ENCODE measurements at places on chromosomes 3 and 15. TPM values are rescaled to one million over a fixed set of nuclear protein-coding genes. Genes with fewer than 3 reads are reported as not detected.
A peak's percentile ranks its signal among the peaks of the same experiment; 100 is the strongest.

- no peak for DNase-seq
These were observed 32.0 kb downstream of the TRPM1 start for GRCh38 chr15:31069360-31070000.

GRCh38 chr3:47803480-47804025, 615 bp downstream of the DHX30 start:
- DNase-seq: no peak

- DNase-seq: no peak
These were observed 271.4 kb upstream of the RORA start for GRCh38 chr15:61500523-61500922.

DNA sequence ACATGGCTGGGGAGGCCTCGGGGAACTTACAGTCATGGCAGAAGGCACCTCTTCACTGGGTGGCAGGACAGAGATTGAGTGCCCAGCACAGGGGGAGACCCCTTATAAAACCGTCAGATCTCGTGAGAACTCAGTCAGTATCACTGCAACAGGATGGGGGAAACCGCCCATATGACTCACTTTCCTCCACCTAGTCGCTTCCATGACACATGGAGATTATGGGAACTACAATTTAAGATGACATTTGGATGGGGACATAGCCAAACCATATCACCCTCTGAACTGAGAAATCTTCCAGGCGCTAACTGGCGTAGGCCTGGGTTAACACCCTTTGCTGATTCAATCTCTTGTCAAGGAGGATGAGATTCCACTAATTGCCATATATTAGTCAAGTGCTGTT, 392.3 kb downstream of the FEZF2 start:
- DNase-seq: no peak

- DNase-seq: no peak
These were observed 126.6 kb upstream of the ADAMTS9 start for GRCh38 chr3:64814351-64814750.

GRCh38 chr15:77352887-77353286, 67.0 kb downstream of the PEAK1 start:
- no peak for DNase-seq

DNA sequence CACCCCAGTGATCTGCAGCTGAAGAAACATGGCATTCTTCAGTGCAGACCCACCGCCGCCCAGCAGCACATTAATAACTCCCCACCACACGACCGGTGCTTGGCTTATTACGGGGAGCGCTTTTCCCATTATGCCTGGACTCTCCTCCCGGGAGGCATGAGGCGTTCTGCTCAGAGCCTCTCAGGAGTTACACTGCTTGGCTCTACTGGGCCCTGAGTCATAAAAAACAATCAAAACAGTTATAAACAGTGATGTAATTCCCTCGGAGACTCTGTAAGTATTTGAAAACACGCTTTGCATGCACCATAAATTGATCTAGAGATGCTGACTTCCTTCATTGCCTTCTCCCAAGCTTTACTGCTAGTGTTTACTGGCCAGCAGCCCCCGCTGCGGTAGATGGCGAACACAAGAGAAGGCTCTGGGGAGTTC, 77.1 kb upstream of the SNRPA1 start:
- no peak for DNase-seq

DNA sequence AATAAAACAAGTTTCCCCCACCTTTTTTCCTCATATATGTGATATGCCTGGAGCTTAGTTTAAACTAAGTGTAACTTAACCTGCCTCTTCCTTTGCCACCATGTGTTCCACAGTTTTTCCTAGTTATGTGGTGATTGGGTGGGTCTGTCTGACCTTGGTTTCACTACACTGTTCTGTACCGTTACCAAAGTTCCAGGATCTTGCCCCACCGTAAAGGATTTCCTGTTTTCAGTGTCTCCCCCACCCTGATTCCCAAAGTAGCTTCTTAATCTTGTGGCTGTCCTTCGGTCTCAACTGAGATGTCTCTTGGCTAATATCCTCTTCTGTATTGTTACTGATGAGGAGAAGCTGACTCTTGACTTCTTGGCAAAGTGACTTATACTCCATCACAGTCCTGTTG, 6.4 kb upstream of the MGA start:
- no peak for DNase-seq

DNA sequence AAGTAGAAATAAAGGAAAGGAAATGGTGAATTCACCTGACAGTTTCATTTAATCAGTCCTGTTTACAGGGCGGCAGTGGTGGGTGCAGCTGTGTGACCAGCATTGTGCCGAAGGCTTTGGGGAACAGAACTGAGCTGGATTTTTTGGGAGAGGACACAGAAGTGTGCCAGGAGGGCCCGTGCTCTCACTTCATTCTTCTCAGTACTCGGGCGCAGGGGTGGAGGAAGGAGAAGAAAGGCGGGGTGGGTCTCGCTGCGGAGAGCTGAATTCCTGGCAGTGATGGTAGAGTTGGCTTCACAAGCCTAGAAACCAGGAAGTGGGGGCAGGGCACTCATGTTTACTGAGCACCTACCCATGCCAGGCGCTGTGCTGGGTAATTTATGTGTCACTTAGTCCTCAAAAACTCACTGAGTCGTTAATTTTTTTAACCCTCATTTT, 64.6 kb downstream of the CRTC3 start:
- DNase-seq: peak; percentile 45

DNA sequence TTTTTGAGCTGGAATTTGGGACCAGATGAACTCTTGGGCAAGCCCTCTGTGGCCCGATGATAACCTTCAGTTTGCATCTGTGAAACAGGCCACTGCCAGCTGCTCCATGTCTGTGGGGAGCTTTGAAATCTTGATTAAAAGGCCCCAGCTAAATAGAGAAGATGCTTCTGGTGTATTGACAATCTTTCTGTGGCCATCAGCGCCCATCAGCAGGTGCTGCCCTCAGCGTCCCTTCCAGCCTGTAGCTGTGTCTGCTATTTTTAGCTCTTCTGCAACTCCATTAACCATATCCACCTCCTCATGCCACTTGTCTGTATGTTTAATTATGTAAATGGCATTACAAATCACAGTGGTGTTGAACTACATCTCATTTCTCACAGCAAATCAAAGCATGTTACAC, 54.0 kb downstream of the CHCHD6 start:
- DNase-seq: no peak

GRCh38 chr3:98730886-98731537, 32.1 kb upstream of the ST3GAL6 start:
- DNase-seq: no peak

DNA sequence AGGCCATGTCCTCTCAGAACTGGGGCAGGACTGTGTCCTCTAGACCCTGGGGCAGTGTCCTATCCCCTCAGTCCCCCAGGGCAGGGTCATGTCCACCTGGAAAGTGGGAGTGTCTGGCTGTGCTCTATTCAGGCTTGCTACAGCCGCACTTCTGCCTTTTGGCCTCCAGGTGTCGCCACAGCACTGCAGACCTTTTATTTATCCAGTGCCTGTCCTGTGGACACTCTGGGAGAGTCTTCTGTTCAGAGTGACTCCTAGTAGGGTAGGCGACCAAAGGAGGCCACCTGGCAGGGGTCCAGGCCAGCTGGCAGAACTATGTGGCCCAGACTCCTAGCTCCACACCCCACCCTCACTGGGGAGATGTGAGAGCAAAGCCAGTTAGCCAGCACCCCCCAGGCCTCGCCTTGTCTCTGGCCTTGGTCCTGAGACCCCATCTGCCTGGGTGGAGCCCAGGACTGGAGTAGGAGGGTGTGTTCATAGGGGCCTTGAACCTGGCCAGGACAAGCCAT, 3.9 kb downstream of the TMIE start:
- DNase-seq: peak; percentile 78

DNA sequence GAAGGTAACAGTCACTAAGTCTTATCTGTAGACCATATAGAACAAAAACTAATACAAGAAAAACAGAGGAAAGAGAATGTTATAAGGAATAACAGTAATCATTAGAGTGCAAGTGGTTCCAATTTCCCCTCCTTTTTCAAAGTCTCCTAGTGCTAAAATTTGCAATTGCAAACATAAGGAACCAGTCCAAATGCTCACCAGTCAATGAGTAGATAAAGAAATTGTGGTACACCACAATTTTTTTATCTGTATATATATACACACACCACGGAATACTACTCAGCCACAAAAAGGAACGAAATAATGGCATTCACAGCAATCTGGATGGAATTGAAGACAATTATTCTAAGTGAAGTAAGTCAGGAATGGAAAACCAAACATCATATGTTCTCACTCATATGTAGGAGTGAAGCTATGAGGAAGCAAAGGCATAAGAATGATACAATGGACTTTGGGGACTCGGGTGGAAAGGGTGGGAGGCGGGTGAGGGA, 38.9 kb upstream of the RSL24D1 start:
- no peak for DNase-seq

DNA sequence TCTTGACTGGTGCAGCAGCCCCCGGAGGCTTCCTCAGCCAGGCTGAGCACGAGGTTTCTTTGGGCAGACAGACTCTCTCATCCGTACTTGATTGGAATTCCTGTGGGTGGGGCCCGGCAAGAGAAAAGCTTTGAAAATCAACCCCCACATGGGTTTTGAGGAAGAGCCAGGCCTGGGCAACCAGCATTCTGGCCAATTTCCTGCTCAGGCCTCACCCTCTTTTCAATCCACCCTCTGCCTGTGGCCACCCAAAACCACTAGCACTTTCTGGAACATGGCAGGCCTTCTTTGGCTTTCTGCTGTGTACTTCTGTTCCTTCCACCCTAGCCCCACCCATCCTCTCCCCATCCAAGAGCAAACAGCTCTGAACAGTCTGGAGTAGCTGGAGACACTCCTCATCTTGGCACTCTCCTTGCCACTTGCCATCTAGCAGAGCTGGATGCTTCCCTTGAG, 5.9 kb downstream of the MYO5C start:
- peak; percentile 42 for DNase-seq

DNA sequence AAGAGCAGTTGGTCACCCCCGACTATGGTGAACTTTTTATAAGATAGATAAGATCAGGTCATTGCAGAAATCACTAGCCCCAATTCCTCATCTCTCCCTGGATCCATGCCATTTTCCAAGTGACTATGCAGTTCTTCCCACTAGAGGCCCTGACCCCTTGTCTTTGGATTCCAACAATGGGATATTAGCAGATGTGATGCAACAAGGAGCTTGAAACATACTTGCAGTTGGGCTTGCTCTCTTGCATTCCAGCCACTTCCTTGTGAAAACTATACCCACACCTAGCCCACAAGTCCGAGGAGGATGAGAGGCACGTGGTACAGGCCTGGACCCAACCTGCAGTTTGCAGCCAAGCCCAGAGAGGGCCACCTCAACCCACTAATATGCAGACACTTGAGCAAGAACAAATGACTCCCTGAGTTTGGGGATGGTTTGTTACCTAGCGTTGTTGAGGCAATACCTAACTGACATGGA, 60.6 kb downstream of the SUCLG2 start:
- peak; percentile 43 for DNase-seq

- no peak for DNase-seq
These were observed 56.1 kb upstream of the MCF2L2 start for GRCh38 chr3:183484431-183485075.

GRCh38 chr15:83164111-83164770, 43.4 kb downstream of the HDGFL3 start:
- no peak for DNase-seq

- DNase-seq: peak; percentile 91
These were observed 86.2 kb upstream of the PIAS1 start for GRCh38 chr15:67967871-67968431.

DNA sequence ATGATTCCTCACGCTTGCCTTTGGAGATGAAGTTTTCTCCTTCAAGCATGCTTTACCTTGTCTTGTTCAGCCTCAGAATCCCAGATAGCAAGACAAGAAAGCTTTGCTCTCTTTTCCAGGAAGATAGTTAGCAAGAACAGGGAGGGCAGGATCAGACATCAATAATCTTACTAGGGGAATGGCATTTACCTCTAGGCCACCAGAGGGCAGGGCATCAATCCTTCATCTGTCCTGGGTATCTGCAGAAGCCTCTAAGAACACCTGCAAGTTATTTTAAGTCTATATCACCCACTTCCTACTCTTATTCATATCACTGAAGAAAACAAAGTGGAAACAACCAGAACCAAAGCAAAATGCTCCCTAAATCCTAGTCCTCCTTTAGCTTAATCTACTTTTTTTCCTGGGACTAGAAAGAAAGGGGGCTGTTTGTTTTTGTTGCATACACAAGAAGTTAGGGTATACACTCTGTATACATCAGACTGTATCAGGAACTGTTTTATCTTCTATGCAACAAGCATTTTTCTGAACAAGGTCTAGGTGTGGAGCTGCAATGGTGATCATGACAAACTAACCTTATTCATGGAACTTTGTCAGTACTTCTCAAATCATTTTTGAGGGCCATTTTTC, 862.5 kb downstream of the CADM2 start:
- DNase-seq: peak; percentile 73

DNA sequence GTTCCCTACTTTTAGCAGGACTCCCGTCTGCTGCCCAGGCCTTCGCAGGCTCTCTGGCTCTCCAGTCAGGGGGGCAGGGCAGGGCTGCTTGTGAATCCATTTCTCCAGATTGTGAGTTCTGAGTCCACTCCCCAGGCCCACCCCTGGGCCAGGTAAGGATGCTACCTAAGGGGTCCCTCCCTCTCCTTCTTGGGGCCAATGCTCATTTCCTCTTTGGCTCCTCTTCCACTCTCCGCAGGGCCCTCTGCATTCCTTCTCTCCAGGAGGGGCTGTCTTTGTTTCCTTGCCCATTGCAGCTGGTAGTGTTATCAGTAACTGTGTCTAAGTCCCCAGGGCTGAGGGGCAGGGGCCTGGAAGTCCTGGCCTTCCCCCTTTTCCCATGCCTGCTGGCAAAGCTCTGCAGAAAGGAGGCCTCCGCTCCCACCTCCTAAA, 13.0 kb upstream of the CACNA2D2 start:
- peak; percentile 84 for DNase-seq

DNA sequence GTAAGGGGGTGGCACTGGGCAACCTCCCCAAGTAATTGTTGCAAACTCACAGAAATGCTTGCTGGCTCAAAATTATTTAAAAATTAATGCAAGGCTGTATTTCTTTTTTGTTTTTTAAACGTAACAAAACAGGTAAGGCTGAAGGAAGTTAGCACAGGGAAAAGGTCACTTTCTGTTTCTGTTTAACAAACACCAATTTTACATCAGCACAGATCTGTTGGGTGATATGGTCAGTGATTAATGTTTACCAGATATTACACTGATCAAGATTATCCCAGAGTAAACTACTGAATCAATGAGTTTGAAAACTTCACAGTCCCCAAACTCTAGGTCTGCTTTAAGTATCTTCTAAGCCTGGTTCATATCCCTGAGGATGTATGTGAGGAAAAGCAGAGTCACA, 558.0 kb downstream of the FOXP1 start:
- DNase-seq: no peak

CHRFAM7A gene
- total RNA-seq: 2.5 TPM

LDHAL6B gene
- total RNA-seq: not detected

SERP1 gene
- total RNA-seq: 252 TPM

AQP9 gene
- total RNA-seq: not detected

HTD2 gene
- 19.3 TPM for total RNA-seq

ATP11B gene
- 24.7 TPM for total RNA-seq

SSUH2 gene
- 2.3 TPM for total RNA-seq

IGDCC3 gene
- total RNA-seq: 30.7 TPM

SLC24A5 gene
- not detected for total RNA-seq

FGF7 gene
- total RNA-seq: 0.03 TPM

CHST13 gene
- total RNA-seq: 8.4 TPM

CHCHD4 gene
- total RNA-seq: 25.8 TPM

GABRR3 gene
- total RNA-seq: not detected

SPRED1 gene
- 44.1 TPM for total RNA-seq

PLXNA1 gene
- total RNA-seq: 80.2 TPM

ZBTB20 gene
- total RNA-seq: 2.6 TPM

VGLL3 gene
- total RNA-seq: 7.3 TPM

All from GM23338 (cell line).